T-helper 1 cell (primary cell): ENCODE measurements at places on chromosomes 5 and 9.

DNA sequence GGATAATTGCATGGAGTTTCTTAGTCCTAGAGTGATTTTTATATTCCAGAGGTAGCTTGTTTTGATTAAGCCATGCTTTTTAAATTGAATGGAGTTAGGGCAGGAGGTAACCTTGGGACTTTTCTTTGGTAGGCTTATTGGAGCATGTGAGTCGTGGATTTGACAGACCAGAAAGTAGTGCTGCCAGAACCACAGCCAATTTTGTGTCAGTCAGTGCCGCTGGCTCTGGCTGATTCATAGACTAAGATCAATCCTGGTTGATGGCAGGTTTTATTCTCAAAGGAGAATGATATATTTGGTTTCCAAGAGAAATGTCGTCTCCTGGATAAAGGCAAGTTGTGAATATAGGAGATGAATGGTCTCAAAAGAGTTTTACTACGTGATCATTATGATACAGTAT, 20.3 kb downstream of the RAI14 start:
- DNase-seq: no peak

DNA sequence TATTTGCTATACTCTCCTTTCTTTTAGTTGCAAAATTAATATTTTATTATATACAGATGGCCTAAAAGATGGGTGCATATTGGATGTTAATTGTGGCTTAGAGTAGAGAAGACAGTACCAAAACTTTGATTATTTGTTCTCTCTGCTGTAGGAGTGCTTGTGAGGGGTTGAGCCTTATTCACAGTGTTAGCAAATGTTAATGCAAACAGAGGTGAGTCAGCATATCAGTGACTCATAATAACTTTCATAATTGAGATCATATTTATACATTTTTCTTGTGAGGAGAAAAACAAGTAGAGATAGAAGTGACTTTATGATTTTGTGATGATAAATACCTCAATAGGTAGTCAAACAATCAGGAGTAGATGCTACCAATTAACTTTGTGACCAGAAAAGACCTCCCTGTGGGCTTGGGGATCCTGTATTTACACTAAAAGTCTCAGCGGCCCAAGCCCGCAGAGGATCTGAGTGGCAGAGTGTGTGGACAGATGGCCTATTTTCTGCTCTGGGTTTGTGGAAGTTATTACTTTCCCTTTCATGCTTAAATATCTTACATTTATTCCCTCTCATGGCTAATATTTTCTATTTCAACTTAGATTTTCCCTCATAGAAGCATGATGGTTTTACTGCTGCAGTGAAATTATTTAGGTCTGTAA, 226.5 kb downstream of the TAF11L14 start:
- DNase-seq: no peak

DNA sequence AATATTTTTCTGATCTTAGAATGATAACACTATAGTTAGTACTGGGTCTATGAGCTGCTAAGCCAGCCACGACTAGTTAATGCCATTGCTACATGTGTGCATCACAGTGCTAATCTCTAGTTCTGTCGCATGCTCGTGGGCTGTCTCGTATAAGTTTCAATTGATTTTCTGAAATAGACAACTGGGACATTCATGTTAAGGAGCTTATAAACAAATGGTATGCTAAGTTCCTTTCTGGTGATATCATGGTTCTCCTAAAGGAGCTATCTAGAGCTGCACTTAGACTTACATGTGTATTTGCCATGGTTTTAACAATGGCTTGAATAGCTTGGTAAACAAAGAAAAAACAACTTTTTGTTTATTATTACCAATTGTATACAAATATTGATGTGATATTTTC, 46.2 kb downstream of the F2RL2 start:
- DNase-seq: no peak

GRCh38 chr5:40623480-40624420, 56.0 kb upstream of the PTGER4 start:
- DNase-seq: peak; percentile 6

DNA sequence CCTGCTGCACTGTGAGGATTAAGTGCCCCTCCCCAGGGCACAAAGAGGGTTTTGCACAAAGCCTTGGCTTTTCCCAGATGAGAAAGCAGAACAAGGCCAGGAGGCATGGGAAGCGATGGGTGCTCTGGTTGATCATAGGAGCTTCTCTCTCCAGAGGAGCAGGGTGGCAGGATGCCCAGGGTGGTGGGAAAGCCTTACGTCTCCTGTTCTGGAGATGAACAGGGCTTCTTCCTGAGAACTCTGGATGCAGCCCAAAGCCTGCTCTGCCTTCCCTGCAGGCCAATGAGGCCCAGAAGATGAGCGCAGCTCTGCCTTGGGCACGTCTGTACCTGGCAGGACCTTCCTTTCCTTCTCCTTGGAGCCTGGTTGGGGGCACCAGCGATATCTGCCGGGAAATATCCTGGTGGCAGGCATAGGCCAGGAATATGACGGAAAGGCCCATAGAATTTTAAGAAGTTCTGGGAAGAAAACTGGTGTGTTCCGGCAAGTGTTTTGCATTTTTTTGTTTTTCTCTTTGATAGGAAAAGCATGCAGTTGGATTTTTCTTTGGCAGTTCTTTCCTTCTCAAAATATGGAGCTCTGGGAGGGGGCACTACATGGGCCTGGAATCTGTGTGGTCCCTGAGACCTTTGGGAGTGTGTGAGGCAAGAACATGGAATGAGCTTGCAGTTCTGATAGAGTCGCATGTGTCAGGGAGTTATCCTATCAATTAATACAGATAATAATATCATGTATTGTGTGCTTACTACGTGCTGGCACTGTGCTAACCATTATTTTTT, 253.2 kb upstream of the KLF4 start:
- no peak for DNase-seq

- peak; percentile 74 for DNase-seq
Measured at GRCh38 chr5:149348518-149348917, 3.2 kb downstream of the GRPEL2 start.

GRCh38 chr5:66701244-66701643, 105.1 kb downstream of the MAST4 start:
- DNase-seq: no peak

GRCh38 chr9:33320230-33320567, 29.9 kb downstream of the NFX1 start:
- DNase-seq: no peak

DNA sequence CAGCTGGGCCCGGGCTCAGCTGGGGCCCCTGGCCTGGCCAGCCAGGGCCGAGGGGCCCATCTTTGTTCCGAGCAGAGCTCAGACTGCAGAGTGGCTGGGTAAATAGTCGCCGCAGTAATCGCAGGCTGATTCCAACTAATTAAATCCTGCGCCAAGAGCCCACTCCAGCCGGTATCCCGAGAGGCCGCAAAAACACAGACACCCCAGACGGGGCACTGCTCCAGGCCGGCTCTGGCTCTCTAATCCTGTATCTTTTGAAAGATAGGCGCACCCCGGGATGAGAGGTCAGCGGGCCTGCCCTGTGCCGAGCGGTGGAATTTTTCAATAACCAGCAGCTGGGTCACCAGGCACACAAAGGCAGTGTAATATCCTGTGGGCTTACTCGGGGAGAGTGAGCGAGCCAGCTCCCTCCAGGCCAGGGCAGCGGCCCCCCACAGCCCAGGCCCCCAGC, 57.7 kb downstream of the LMX1B start:
- DNase-seq: no peak

DNA sequence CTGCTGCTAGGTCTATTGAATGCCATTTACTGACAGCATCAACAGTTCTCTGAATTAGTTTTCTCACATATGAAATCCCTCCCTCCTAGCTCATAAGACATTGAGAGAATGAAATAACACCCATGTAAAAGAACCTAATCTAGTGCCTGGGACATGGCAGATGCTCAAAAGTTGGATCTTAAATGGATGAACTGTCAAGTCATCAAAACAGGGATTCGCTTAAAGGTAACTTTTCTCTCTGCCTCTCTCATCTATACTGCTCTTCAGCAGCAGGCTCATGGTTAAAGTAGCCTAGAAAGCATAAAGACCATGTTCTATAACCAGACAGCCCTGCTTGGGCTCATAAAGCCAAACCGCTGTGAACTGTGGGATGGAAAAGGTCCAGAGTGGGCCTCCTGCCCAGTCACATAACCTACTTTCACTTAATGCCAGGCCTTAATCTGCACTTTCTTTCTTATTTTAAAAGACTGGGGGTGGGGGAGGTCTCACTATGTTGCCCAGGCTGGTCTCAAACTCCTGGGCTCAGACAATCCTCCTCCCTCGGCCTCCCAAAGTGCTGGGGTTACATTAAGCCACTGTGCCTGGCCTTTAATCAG, 3.7 kb downstream of the TMEM245 start:
- DNase-seq: no peak

DNA sequence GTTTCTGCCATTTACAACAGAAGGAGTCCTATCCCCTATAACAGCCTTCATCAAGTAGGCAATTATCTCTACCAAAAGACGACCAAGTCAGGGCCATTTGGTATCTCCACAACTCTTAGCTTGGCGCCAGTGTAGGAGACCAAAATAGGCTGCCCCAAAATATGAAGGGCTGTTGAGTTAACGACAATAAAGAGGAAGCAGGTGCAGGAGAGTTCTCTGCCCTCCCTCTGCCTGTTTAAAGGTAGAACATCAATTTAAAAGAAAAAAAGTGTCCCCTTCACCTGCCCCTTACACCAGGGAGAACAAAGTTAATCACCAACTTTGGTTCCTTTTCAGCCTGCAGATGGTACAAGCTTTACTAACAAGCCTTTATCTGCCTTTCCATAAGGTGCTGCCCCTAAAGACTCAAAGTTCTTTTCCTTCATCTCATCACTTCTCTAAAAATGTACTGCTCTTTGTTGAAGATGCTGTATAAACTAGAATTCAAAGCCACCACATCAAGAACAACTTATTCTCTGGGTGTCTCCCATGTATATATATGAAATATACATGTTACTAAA, 33.3 kb downstream of the PPP1R2B start:
- no peak for DNase-seq

- no peak for DNase-seq
Measured at GRCh38 chr9:133845440-133845839, 107.3 kb upstream of the SARDH start.

- no peak for DNase-seq
Measured at GRCh38 chr9:2418619-2419018, 203.0 kb upstream of the VLDLR start.

GRCh38 chr5:171306166-171306565, 2.9 kb upstream of the TLX3 start:
- no peak for DNase-seq

DNA sequence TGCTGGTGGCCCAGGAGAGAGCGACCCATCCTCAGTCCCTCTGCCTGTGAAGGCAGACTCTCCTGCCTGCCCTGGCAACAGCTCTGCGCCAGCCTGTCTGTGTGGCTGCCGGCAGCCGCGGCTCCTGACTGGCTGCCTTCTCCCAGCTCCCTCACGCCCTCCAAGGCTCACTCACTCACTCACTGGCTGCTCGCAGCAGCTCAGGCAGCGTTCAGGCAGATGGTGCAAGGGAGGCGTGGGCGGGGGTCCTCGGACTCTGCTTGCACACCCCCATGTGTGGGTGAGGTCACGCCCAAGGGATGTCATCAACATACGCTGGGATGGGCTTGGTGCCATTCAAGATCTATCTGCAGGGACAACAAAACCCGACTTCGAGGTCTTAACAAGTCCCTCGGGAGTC, 66.7 kb downstream of the DAB2IP start:
- DNase-seq: no peak

DNA sequence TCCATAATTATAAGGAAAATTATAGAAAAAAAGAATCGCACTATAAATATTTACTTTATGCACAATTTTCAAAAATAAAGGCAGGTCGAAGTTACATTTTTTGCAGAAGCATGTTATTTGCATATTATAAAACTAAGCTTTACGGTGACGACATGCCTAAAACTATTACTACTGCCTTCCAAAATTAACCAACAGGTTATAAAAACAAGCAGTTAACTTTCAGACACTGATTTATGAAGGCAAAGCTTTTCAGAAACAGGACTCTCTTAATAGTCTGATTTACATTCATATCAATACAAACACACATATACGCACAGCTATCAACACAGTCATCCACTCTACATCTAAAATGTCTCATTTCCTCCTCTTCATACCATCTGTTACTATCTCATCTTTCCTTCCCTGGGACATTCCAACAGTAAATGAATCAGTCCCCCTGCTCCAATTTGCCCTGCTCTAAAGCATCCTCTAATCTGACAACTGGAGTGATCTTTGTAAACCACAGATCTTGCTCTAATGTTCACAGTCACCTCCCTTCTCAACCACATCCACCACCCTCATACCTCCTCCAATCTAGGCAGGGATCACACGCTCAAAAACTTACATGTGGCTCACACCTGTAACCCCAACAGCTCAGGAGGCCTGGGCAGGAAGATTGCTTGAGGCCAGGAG, 21.6 kb downstream of the FBXW11 start:
- DNase-seq: no peak

- no peak for DNase-seq
Measured at GRCh38 chr5:10768328-10768899, 7.4 kb upstream of the DAP start.

DNA sequence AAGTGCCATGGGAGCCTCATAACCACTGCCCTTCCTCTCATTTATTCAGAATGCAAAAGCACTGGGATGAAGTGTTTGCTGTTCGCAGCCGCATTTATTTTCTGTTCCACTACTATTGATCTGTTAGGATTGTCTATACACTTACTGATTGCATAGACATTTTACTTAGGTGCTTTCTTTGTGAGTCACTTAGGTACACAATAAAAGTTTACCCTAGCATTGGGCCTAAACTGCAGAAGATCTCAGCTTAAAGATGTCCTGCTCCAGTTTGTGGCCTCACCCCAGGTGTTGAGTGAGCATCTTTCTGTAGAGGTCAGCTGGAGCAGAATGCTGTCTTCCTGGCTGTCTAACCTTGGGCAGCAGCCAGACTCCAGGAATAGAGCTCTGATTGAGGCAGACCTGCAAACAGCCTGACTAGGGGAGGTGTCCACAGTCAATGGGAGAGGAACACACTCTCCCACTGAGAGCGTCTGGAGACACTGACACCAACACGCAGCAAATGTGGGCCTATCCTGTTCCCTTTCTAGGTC, 54.0 kb downstream of the GPR21 start:
- DNase-seq: no peak

GRCh38 chr5:10227379-10227778, 22.3 kb downstream of the ATPSCKMT start:
- DNase-seq: no peak

GRCh38 chr5:169746147-169746694, 109.1 kb downstream of the DOCK2 start:
- no peak for DNase-seq

DNA sequence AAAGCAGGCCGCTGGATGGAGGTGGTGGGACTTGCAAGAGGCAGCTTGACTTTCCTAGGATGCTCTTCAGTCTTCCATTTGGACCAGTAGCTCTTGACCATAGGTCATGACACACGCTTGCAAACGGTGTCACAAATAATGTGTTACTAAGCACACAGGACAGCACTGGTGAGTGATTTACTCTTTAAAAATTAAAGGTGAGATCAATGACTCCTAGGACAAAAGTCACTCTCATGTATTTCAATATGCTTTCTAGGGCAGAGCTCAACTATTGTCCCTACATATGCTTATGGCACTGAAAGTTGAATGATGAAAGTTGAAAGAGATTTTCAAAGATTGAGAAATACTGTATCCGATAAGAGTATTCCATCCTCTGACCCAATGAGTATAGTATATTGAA, 496.7 kb downstream of the EBF1 start:
- no peak for DNase-seq

- DNase-seq: no peak
Measured at GRCh38 chr9:86591472-86591871, 237.3 kb upstream of the TUT7 start.

GRCh38 chr5:59597690-59598546, 295.6 kb downstream of the PDE4D start:
- no peak for DNase-seq
